ENCODE measurements at places on chromosomes 12 and 14.

DNA sequence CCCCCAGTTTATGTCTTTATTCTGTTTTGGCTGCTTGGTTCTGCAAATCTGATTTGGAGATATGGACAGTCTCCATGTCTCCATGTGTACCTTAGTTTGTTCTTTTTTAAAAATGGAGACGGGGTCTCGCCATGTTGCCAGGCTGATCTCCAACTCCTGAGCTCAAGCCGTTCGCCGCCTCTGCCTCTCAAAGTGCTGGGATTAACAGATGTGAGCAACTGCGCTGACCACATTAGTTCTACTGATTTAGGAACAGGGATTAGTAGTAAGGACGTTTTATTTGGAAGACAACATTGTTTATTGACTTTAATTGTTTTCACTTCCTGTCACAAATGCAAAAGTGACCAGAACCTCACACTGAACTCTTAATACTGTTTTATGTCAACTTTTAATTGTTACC, 14.7 kb downstream of the AEBP2 start:
- DNase-seq: no peak

DNA sequence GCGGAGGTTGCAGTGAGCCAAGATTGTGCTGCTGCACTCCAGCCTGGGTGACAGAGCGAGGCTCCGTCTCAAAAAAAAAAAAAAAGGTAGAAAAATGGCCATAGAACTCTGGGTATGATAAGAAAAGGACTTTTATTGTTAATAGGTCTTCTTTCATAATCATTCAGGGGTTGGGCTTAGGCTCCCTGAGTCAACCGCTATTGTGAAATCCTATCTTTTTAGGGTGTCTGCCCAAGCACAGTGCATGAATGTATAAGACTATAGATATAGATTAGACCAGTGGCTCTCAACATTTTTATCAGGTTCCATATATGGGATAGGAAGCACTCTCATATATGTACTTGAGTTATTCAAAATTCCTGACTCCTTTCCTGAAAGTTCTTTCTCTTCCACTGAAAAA, 48.7 kb upstream of the USP15 start:
- no peak for DNase-seq

DNA sequence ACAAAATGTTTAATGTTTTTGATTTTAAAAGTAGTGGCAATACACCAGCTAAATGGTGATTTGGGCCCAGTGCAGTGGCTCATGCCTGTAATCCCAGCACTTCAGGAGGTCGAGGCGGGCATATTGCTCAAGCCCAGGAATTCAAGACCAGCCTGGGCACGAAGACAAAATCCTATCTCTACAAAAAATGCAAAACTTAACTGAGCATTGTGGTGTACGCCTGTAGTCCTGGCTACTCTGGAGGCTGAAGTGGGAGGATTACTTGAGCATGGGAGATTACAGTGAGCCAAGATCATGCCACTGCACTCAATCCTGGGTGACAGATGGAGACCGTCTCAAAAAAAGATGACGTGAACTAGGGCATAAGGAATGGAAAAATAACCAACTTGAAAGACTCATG, 4.7 kb downstream of the RPL36AL start:
- no peak for DNase-seq

DNA sequence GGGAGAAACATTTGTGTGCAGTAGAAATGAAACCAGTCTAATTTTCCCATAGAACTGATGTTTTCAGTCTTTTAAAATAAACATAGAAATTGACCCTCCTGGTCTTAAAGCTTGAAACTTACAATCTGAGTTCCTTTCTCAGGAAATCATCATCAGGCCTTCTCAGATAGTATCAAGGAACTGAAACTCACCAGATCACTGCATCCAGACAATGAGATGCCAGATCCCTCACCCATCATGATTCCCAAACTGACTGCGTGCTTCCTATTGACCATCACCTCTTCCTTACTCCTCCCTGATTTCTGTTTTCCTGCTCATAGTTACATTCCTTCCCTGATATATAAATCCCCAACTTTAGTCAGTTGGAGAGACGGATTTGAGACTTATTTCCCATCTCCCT, 195.0 kb upstream of the AMIGO2 start:
- DNase-seq: no peak

- no peak for DNase-seq
These were observed 7.3 kb upstream of the HSP90AA1 start for GRCh38 chr14:102094101-102094500.

- DNase-seq: no peak
These were observed 302.3 kb upstream of the RGS6 start for GRCh38 chr14:71629765-71630492.

GRCh38 chr12:47762850-47763465, 4.3 kb upstream of the RAPGEF3 start:
- DNase-seq: no peak

DNA sequence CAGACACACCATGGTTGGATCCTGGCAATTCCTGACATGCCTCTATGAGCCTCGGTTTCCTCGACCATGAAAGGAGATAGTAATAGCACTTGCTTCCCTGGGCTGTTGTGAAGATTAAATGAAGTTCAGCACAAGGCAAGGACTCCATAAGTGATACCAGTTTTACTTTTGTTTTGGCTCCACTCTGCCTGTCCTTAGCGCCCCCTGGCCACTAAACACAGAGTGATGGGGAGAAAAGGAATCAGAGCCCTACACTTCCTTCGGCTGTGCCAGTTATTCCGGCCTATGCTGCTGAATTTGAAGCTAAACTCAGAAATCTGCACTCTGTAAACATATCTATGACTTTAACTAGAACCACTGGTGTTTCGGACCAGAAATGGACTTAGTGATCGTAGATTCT, 173.8 kb downstream of the C12orf75 start:
- no peak for DNase-seq

GRCh38 chr12:21613931-21614330, 9.3 kb upstream of the GYS2 start:
- no peak for DNase-seq

DNA sequence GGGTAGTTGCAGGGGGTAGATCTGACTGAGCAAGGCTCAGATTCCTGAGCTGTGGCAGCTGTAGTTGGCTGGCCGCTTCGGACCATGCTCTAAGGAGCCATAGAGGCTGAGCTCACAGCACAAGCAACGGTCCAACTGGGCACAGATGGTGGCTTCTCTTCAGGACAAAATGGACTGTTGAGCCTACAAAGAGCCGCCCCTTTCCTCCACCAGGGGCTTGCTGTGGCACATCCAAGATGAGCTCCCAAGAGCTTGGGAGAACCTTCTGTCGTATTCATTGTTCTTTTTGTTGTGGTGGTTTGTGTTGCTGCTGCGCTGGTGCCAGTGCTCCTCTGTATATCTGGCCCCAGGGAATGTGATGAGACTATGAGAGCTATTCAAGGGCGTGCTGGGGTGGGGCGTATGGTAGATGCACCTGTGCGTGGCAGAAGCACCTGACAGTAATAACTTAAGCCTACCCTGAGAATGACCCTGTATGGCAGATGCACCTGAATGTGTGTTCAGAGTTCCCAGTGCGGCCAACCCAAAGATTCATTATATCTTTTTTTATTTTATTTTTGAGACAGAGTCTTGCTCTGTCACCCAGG, 17.8 kb upstream of the LGALS3 start:
- no peak for DNase-seq

DNA sequence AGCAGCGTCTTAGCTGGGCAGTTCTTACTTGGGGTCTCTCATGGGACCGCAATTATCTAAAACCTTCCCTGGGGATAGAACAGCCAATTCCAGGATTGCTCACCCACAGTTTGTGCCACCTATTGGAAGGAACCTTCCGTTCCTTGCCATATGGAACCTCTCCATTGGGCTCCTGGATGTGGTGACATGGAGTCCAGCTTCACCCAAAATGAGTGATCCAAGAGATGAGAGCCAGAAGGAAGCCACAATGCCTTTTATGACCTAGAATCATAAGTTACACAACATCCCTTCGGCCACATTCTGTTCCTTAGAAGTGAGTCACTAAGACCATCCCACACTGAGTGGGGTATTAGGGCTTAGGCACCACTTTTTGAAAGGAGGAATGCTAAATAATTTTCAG, 164.4 kb downstream of the FBXL14 start:
- DNase-seq: no peak

GRCh38 chr12:54683398-54683797, 35.2 kb upstream of the DCD start:
- DNase-seq: no peak

GRCh38 chr12:3662521-3662921, 90.4 kb downstream of the CRACR2A start:
- DNase-seq: no peak

DNA sequence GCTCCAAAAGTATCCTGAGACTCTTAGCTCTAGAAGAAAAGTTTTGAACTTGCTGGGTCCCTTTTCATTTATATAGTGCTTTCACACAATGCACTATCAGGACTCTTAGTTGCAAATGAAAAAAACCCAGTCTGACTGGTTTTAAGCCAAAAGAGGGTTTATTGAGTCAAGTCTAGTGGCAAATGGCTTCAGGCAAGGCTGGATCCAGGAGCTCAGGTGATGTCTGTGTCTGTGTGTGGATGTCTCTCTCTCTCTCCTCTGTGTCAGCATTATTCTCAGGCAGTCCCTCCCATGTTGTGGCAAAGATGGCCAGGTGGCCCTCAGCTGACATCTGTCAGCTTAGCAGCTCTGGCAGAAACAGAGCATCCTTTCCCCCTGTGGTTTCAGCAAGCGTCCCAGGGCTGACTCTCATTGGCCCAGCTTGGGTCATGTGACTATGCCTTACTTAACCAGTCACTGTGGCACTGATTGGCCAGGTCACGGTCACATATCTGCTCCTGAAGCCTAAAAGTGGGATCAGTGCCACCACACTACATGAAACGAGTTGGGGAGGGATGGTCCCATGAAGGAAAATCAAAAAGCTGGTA, 6.2 kb downstream of the TMEM120B start:
- DNase-seq: no peak

- no peak for DNase-seq
These were observed 58.6 kb downstream of the PKP2 start for GRCh38 chr12:32837974-32838373.

GRCh38 chr12:67921286-67921685, 68.0 kb upstream of the IFNG-AS1 start:
- no peak for DNase-seq

- no peak for DNase-seq
These were observed 87.3 kb upstream of the HECTD1 start for GRCh38 chr14:31294746-31295405.

DNA sequence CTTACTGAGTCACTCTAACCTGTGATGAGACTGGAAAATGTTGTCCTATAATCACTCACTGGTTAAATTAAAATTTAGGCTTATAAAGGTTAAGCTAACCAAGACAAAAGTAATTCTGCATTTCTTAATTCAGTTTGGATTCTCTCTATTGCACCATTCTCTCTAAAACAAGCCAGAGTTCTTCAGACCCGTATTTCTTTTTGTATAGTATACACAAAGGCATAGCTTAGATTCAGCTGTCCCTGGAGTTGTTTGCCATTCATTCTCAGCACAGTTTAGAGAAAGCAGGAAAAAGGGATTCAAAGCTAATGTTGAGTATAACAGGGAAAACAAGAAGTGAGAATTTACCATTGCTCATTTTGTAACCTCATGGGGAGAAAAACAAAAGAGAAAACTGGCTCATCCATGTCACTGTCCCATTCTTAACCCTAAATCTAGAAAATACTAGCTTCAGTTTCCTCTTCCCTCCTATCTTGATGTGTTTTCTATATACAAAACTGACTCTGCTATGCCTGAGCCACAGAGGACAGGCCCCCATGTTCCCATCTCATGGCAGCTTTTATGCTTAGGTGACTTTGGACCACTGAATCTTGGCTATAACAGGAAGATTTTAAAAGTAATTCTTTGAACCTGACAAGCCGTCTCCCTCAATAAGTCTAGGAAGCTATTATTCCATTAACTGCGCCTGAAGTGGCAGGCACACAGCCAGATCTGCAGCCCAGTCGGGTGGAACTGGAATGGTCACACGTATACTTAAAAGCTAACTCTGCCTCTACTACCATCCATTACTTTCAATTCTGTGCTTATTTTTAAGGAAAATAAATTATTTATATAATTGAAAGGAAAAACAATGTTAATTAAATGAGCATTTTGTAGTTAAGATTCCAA, 7.0 kb downstream of the AREL1 start:
- DNase-seq: no peak

DNA sequence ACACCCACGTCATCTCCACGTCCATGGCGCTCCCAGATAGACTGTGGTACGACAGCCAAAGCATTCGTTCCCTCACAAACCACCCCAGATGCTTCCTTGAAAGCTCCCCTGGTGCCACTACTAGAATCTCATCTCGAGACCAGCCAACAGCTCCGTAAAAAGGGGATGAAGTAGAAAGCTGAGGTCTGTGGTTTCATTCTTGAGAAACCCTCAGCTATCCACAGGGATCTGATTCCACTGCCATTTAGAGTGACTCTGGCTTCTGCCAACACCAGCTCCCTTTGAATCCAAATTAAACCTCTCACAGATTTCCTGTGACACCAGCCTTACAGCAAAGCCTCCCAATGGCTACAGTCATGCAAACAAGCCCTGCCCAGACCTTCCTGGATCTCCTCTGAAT, 18.5 kb upstream of the FOXN3 start:
- no peak for DNase-seq

GRCh38 chr12:126447346-126447745, 1382.1 kb downstream of the AACS start:
- no peak for DNase-seq

- DNase-seq: no peak
These were observed 3.7 kb downstream of the SLC38A1 start for GRCh38 chr12:46265102-46265501.

DNA sequence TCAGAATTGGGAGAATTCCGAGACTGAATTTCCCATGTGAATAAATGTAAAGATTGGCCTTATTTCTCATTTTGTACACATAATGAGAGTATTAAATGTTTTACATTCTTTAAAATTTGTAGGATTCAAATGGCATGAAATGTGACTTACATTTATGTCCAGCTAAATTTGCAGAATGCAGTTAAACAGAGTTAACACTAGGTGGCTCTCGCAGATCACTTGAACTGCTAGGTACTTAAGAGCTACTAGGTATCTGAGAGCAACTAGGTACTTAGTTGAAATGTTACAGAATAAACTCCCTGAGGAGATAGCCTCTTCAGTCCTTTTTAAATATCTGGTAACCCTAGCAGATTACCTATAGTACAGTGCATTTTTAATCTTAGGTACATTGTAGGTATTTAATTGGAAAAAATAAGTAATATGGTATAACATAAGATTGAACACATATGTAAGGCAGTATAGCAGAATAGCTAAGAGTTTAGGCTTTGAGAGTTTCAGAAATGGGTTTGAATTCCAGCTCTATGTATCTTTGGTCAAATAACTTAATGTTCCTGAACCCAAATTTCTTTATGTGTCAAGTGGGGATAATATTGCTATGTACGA, 73.8 kb downstream of the KIAA0586 start:
- DNase-seq: no peak

All from right lobe of liver (tissue), 6 donors.